ENCODE measurements at places on chromosomes 5 and 9.

GRCh38 chr5:19676895-19677294 lies 311.1 kb downstream of the CDH18 start:
- DNase-seq, result no peak

DNA sequence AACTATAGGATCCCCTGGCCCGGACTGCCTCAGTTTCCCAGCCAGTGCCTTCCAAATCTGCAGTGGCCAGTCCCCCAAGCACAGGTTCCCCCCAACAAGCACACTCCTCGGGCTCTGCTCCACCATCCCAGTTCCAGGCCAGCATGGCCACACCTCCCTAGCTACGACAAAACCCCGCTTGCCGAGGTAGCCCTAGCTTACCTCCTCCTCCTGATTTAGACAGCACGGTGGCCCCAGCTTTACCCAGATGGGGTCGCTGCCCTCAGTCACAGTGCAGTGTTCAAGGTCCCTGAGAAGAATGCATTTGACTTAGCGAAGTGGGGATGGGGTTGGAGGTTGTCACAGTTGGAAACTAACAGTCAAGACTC lies 40.8 kb upstream of the GARNL3 start:
- no peak for DNase-seq

DNA sequence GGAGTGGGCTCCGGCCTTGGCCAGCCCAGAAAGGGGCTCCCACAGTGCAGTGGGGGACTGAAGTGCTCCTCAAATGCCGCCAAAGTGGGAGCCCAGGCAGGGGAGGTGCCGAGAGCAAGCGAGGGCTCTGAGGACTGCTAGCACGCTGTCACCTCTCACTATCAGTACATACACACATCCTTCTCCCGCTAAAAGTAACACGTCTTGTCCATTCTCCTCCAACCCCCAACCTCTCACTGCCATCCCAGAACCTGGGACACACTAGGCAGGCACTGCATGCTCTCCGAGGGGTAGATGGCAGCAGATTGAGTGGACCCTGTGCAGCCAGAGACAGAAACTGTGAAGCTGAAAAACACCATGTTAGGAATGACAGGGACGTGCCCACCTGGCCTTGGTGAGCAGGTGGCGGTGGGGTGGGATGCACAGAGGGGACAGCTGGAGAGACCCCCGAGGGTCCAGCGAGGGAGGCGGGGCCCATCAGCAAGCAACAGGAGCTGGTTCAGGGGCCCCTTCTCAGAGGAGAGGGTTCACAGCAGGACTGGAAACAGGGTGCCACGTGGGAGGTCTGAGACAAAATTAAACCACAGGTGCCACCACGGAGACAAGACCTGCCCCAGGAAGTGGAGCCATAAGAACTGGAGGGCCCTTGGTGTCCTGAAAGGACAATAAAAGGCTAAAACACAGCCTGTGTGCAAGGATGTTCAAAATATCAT lies 16.9 kb downstream of the SEMA4D start:
- no peak for DNase-seq

GRCh38 chr9:117718085-117718484 lies 13.9 kb downstream of the TLR4 start:
- no peak for DNase-seq

- no peak for DNase-seq
Observed at GRCh38 chr5:124352312-124352711, 394.1 kb downstream of the ZNF608 start.
